Activated CD8-positive, alpha-beta memory T cell treated with anti-CD3 and anti-CD28 coated beads for 48 hours (primary cell): ENCODE measurements at places on chromosomes 4 and X.

- DNase-seq = no peak
Measured at GRCh38 chr4:45438047-45438446, 685.8 kb downstream of the GABRG1 start.

GRCh38 chr4:85870298-85871083 lies 395.5 kb downstream of the ARHGAP24 start:
- DNase-seq = no peak

GRCh38 chrX:2568125-2568524 lies 67.3 kb upstream of the DHRSX start:
- DNase-seq = no peak

DNA sequence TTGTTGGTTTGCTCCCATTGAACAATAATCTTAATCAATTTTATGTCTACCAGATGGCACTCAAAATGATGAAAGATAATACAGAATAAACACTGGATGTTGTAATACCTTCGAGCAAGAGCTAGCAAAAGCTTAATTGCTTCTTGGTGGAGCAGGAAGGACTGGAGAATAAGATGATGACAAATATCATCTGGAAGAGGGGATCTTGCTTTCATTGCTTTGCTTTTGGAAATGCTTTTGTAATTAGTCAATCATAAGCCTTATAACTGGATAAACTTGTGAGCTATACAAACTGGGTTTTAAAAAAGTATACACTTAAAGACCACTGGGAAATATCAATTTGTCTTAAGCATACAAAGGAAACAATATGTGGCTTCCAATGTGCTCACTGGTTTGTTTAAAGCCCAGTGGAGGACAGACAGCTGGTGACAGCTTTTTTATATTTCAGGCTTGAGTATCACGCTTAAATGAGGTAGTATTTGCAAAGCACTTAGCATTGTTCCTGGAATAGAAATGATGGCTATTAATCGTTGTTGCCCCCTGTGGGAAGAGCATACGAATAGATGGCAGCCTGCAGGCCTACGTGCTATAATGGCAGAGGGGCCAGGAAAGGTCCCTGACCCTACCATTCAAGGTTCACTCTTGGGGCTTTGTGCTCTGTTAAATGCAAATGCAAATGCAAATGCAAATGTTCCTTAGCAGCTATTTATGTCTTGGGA lies 61.2 kb downstream of the TMEM150C start:
- DNase-seq = no peak

DNA sequence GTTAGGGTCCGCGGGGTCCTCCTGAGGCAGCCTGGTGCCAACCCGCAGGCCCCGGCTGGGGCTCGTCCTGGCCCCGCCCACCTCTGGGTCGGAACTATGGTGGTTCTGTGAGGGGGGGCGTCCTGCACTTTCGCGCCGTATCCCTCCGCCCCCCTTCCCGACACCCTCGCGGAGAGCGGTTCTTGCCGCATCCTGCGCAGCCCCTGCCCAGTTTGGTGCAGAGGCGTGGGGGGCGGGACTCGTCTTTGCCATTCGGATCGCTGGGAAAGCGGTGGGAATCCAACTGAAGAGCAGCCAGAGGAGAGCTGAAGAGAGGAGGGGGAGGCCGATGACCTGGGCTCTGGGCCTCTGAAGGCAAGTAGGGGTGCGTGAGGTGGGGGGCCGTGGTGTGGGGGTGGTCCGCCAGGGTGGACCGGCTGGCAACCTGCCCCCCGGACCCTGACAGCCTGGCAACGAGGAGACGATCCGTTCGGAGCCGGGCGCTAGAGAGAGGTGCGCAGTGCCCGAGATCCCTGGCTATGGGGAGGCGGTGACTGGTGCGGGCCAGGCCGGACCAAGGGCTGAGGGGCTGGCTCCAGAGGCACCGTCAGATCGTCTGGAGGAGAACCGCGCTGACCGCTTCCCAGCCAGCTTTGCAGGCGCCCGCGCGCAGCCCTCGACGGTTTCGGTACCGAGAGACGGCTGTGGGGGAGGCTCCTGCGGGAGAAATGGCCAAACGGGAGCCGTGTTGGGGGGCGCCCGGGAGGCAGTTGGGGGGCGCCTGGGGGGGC lies at the start of gene GPRASP1:
Gene GPRASP1, plus strand, starts transcription at position 242 of the 770 bp plus-strand sequence. CDS start 2,431 bp downstream, outside the sequence.
- DNase-seq = no peak

DNA sequence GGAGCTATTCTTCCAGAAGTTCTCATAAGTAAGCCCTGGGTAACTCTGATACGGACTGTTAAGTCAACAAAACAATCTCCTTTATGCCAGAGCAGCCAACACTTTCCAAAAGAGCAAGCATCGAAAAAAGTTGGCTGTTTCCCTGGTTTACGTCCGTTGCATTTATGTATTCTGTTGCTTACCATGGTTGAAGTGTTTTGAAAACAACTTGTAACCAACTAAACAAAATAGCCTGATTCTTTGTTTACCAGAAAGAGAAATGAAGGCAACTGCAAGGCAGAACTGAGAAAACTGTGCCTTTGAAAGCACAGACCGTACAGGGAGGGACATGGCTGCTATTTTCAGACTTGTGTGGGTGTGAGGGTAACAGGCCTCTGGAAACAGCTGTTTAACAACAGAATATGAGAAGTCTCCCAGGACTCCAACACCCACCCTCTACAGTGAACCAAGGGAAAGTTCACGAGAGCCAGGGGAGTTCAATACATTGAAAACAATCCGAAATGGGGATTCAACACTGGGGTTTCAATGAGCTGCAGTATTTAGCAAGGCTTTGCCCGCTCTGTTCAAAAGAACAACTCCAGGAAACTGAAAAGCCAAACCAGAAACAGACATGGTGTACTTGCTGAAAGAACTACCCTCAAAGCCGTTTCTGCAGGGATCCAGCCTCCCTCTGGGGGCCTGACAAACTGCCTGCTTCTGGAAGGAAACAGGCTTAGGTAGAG lies 95.8 kb upstream of the EGFL6 start:
- no peak for DNase-seq

DNA sequence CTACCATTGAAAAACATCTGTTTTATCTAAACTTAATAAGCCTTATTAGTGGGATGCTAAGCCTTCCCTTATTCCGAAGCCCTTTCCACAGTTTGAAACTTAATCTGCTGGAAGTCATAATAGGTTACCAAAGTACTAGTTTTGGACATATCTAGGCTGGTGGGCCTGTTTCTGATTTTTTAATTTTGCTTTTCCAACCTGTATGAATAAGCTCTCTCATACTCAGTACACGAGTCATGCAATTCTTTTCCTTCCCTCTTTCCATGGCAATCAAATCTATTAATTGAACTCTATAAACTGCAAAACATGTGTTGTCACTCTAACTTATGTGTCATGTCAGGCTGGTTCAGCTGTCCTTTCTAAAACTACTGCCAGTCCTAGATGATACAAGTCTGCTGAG lies 91.0 kb downstream of the AMMECR1 start:
- DNase-seq = no peak

DNA sequence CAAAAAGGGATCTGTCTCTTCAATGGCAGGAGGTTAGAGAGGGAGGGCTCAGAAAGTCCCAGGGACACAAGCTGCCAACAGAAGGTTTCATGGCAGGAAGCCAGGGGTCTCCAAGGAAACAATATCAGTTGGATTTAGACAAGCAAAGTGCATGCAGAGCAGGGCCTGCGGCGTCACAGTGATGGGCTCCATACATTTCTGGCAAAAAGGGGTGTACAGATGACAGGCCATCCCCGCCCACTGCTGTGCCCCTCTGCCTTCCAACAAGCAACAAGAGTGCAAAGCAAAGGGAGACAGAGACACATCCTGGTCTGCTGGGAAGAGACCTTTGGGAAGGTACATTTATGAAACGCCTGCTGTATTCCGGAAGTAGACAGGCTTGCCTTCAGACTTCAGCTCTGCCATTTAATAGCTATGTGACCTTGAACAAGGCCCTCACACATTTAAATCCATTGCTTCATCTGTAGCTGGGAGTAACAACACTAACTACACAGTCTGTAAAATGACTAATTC lies 121.2 kb downstream of the AFAP1 start:
- no peak for DNase-seq

- no peak for DNase-seq
Measured at GRCh38 chrX:149527705-149528104, 13.1 kb upstream of the EOLA1 start.

- DNase-seq = no peak
Measured at GRCh38 chr4:158799856-158800255, 31.0 kb downstream of the FNIP2 start.

DNA sequence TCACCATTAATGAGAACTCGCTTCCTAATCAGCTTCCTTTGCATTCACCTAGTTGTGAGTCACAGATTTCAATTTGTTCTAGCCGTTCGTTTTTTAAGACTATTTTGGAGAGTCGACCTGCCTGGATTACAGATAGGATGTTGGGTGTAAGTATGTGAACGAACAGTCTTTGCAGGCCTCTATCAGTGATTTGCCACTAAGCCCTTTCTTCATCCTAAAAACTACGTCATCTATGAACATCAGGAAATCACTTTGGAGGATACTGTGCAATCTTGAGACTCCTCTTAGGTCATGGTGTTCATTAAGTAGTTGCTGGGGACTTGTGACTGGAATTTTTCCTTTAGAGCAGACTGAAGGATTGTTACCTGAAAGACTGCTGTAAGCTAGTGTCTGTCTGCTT lies 1.1 kb downstream of the POLA1 start:
- no peak for DNase-seq

GRCh38 chr4:1596393-1596792 lies 87.7 kb downstream of the FAM53A start:
- no peak for DNase-seq

GRCh38 chr4:1767770-1768366 lies 25.2 kb upstream of the FGFR3 start:
- no peak for DNase-seq

DNA sequence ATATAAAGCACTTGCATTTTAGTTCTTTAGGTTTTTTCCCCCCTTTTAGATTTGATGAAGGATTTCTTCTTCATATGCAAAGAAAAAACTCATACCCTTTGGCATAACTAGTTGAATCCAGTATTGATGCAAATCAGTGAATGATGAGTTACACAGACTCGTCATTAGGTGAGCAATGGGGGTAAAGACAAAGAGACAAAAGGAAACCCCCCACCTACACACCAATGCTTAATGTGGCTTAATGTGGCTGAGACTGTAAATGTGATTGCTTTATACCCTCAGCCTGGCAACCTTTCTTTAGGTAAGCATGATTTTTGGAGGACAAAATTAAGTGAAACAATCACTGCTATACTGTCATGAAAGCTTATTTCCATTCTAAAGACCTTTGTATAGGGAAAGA lies 39.5 kb downstream of the CD40LG start:
- no peak for DNase-seq

GRCh38 chr4:6674500-6675149 lies 19.1 kb upstream of the S100P start:
- DNase-seq = no peak

DNA sequence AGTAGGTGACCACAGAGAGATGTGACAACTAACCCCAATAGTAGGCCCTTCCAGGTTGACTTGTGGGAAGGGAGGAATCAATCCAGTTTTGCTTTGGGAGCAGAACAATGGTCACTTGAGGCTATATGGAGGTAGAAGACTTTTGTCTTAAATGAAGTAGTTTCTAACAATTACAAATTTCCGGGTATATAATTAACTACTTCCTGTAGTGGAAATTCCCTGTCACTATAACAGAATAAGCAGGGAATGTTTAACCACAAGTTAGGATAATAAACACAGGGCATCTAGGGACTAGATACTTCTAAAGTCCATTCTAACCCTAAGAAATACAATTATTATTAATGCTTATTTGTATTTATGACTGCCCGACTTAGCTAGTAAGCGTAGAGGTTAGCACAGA lies 99.0 kb upstream of the TRPC3 start:
- no peak for DNase-seq

GRCh38 chr4:53306729-53307128 lies 59.1 kb downstream of the SCFD2 start:
- DNase-seq = no peak

DNA sequence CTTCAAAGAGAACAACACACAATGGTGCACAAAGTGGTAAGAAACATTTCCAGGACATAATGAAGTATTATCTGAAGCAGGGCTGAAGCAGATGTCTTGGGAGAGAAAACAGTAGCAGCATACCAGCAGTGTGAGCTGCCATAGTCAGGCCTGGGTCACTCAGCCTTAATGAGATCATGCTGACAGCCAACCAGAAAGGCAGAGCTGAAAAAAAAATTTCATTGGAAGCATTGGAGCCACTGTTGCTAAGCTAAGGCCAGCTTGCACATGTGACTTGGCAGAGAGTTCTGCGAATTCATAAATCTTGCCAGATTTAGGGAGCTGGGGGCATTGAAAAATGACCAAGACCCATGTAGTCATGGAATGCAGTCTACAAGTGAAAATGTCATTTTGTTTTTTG lies 444.0 kb upstream of the PITX2 start:
- DNase-seq = no peak

- no peak for DNase-seq
Measured at GRCh38 chrX:10922159-10922558, 189.0 kb upstream of the HCCS start.

- DNase-seq = no peak
Measured at GRCh38 chr4:26763063-26763462, 97.6 kb upstream of the STIM2 start.

- no peak for DNase-seq
Measured at GRCh38 chr4:100707786-100708185, 190.0 kb upstream of the EMCN start.

DNA sequence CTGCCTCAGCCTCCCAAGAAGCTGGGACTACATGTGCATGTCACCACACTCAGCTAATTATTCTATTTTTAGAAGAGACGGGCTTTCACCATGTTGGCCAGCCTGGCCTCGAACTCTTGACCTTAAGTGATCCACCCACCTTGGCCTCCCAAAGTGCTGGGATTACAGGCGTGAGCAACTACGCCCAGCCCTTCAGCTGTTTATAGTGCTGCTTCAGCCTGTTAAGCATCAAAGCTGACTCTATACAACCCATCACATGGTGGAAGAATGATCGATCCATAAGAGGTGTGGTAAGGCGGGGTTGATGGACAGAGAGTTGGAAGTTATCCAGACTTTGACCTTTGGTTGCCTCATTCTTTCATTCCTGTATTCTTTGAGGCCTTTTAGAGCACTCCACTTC lies 56.2 kb upstream of the RAPGEF2 start:
- DNase-seq = no peak

GRCh38 chrX:16130707-16131106 lies 7.3 kb downstream of the GRPR start:
- DNase-seq = no peak

- DNase-seq = no peak
Measured at GRCh38 chr4:156559346-156559745, 412.3 kb downstream of the PDGFC start.

DNA sequence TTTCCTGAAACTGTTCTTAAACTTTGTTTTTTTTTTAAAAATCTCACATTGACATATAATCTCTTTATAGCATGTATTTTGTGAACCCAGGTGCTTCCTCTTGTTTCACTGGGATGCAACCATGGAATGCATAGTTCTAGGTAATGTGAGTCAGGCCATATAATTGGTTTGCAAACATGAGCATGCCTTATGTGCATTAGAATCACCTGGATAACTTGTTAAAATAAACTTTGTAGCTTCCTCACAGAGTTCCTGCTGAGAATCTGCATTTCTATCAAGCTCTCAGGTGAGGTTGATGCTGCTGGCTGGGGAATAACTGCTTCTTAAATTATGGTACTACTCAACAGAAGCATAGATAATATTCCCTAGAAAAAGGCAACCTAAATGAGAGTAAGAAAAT lies 940.3 kb upstream of the LCORL start:
- DNase-seq = no peak
